ENCODE measurements at places on chromosomes 5 and 9.

DNA sequence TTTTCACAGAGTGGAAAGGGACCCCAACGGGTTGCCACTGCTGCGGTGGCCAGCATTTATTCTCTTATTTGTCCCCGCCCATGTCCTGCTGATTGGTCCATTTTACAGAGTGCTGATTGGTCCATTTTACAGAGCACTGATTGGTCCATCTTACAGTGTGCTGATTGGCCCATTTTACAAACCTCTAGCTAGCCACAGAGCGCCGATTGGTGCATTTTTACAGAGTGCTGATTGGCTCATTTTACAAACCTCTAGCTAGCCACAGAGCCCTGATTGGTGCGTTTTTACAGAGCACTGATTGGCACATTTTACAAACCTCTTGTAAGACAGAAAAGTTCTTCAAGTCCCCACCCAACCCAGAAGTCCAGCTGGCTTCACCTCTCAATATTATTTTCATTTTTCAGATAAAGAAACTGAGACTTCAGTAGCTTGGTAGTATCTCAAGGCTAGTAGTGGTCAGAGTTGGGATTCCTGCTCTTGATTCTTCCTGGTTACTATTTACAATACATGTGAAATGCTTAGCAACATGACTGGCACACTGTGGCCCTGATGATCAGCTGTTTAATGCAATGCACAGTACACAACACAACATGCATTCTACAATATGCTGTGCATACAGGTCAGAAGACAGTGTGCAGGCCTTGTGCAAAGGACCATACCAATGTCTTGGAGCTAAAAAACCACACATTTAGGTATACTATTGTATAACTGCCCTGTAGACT is 63.6 kb upstream of the BOD1 start:
- no peak for DNase-seq

DNA sequence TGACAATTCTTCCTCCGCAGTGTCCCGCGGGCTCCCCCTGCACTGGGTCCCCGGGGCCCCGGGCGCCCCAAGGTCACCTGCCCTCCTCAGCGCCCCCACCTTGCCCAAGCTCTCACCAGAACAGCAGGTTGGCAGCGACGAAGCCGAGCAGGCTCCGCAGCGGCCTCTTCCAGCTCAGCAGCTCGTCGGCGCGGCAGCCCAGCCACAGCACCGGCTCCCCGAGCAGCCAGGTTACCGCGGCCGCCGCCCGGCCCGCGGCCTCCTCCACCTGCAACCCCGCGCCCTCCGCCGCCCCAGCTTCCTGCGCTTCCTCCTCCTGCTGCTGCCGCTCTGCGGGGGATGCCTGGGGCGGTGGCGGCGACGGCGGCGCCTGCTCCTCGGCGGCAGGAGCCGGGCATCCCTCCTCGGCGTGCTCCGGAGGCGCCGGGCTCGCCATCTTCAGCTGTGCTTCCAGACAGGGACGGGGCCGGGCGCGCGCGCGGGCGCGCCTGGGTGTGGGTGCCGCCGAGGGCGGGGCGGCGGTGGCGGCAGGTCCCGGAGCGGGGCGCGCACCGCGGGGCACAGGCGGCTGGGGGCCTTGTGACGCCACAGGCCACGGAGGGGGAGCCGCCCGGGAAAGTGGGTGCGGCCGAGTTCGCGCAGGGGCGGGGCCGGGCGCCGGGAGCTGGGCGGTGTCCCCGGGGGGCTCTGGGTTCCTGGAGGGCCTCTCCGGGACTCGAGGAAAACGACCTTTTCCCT is at the start of gene RETREG1:
Gene RETREG1 (minus strand): TSS at position 462 of the 738 bp plus-strand sequence. CDS start 26 bp downstream, at position 436.
- DNase-seq = no peak

GRCh38 chr9:13758936-13759335 is 479.4 kb upstream of the MPDZ start:
- no peak for DNase-seq

DNA sequence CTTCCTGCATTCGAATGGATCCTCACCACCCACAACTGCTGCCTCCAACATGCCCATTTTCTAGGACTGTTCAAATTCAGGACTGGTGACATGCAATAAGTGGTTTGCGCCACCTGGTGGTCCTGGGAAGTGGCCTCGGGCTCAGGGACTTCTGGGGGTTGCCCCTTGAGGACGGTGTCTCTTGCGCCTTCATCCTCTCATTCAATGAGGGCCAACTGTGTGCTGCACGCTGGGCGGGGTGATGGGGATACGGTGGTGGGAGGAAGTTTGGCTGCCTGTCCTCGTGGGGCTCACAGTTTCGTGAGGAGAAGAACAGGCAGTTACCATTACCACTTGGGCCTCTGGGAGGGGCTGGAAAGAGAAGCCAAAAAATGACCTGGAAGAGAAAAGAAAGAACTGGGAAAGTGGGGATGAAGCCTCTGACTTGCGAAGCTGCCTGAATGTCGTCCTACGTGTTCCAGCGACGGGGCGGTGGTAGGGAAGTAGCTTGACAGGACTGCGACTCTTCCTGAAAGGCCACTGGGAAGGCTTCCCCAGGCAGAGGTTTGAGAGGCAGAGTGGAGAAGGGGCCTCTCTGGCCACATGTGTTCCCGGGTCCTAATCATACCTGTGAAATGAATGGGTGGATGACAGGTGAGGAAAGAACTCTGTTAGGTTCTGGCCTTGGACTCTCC is 49.0 kb downstream of the PSD2 start:
- DNase-seq = peak; percentile 67

DNA sequence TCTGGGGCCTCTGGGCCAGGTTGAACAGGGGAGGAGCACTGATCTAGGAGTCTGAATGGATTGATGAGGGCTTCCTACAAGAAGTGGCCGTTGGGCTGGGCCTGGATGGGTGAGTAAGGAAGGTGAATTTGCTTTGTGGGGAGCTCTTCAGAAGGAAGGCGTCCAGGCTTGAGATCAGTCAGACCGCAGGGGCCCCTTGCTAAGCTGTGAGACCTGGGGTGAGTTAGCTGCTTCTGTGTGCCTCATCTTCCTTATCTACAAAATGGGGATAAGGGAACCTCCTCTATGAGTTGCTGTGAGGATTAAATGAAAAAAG is 1.1 kb upstream of the SYNPO start:
- DNase-seq = no peak

DNA sequence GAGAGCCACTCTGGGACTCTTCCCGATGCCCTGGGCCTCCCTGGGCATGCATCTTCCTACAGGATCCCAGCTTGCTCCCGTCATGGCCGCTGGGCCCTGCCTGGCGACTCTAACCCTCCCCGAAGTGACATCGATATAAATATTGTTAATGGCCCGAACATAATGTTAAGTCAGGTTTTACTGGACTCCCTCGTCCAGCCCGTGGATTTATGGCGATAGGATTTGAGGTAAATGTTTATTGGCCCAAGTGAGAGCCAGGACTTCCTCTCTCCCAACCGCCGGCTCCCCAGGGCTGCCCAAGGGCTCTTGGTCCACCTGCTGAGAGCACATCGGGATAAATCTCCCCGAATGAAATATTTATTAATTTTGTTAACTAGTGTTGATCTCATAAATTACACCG is 246.3 kb downstream of the PBX3 start:
- DNase-seq = no peak

DNA sequence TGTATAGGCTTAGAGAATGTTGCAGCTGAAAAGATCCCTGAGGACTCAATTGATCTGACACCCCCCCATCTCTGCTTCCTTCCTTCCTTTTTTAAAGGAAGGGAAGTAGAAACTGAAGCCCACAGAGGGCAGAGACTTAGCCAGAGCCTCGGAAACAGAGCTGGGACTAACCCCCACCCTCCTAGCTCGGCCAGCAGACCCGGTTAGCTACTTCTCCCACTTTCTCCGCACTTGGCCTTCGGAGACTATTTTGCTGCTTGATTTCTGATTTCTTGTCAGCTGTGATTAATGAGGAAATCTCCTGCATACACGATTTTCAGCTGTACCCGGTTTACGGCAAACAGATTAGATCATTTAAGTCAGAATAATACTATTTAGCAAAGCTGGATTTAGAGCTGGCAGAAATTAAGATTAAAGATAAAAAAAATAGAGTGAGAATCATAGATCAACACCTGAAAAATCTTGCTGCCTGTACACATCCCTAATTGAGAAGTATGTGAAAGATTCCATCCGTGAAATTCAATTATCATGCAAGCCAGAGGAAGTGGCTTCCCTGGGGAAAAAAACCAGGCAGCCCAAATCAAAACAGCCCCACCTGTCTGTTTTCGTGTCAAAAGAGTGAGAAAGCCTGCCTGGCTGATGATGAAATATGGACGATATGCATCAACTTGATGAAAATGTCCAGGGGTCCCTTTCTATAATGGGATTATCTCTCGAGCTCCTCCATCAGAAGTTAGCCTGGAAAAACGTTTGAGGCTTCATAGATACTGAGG is 159.5 kb upstream of the SHB start:
- DNase-seq = no peak

GRCh38 chr9:128899566-128900322 is 17.8 kb downstream of the LRRC8A start:
- DNase-seq = no peak

GRCh38 chr5:133849116-133849515 is 119.3 kb downstream of the C5orf15 start:
- no peak for DNase-seq

- peak; percentile 60 for DNase-seq
Observed at GRCh38 chr5:7886849-7887475, 18.0 kb downstream of the MTRR start.

DNA sequence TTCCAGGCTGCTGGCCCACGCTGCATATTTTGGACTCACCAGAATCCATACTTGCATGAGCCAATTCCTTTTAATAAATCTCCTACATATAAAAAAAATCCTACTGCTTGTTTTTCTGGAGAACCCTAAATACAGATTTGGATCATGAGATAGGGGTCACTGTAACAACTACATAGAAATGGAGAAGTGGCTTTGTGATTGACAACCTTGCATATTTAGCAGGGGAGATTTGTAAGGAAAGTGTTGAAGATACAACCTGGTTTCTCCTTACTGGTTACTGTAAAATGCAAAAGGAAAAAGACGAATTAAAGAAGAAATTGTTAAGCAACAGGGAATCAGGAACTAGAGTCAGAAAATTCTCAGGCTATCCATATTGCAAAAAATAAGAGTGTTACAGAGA is 74.8 kb downstream of the HABP4 start:
- DNase-seq = no peak

DNA sequence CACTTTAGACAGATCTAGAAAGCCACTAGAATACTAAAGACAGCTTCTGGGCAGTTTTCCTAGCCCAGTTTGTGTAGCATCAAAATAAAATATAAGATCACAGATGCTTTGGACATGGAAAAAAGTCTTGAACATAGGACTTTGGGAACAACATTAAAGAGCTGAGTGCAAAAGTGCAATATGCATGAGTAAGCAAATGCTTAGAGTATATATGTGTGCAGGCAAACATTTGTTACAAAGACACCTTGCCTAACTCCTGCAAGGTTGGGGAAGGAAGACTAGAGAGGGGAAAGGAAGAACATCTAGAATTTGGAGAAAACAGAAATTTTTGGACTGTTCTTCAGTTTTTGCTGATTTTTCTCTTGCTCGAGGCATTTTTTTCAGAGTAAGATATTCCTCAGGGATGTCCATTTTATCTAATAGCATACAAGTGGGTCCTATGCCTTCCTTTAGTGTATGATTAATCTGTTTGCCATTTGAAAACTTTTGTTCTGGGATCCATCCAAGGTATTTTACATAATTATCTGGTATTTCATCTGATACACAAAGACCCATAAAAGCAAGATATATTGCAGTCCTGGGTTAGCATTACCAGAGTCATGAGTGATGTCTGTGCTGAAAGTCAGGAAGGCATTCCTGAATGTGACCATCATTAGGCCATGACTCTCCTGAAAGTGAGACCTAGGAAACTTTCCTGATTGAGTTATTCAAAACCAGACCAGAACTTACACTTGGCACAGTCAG is 142.0 kb upstream of the RGMB start:
- no peak for DNase-seq

- no peak for DNase-seq
Observed at GRCh38 chr9:138069731-138070456, 192.3 kb downstream of the CACNA1B start.

- DNase-seq = no peak
Observed at GRCh38 chr9:127004946-127005769, 90.6 kb downstream of the RALGPS1 start.

DNA sequence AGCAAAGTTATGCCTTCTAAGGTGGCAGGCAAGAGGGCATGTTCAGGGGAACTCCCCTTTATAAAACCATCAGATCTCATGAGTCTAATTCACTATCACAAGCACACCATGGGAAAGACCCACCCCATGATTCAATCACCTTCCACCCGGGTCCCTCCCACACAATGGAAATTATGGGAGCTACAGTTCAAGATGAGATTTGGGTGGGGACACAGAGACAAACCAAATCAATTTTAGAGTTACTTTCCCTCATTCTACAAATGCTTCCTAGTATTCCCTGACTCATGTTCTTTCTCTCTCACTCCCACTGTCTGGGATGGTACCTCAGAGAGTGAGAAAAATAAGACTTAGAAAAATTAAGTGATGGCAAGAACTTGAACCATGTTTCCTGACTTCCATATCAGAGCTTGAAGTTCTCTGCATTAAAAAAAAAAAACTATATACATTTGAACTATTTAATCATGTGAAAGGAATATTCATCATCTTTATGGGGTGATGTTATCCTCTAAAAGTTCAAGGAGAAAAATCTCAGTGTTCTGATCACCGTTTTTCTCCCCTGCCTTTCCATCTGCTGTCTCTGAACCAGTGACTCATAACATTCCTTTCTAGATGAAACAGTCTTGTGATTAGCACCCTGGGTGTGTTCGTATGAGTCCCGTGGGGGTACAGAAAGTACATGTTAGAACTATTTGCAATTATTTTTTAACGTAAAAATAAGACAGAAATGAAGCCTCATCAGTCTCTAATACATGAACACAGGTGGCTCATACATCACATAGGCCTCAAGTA is 282.9 kb downstream of the SLF1 start:
- no peak for DNase-seq

Measured in kidney capillary endothelial cell (primary cell).